ENCODE measurements at places on chromosomes 11 and 22.
A peak's percentile ranks its signal among the peaks of the same experiment; 100 is the strongest.

GRCh38 chr11:29432719-29433325 lies 584.0 kb downstream of the KCNA4 start:
- DNase-seq, result no peak

DNA sequence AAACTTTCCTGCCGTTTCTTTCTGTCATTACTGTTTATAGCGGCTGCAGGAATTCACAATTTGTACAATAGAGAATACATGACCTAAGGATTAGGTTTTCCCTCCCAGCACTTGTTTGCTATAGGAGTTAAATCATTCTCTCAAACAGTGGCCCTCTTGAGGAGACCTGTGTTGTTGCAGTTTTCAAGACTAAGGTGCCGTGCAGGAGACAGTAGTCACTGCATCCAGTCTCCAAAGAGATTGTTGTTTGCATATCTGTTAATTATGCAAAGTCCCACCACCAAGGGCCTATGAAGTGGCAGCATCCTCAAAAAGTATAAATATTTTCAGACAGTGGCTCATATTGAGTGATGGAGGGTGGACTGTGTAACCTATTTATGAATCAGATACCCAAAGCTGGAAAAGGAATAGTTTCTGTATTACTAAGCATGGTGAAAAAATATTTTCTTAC lies 2.3 kb downstream of the PRSS23 start:
- DNase-seq, result peak; percentile 24

- DNase-seq, result no peak
Measured at GRCh38 chr11:31443802-31444201, 65.6 kb downstream of the IMMP1L start.

GRCh38 chr11:35938231-35938630 lies 5.6 kb upstream of the LDLRAD3 start:
- DNase-seq, result no peak

DNA sequence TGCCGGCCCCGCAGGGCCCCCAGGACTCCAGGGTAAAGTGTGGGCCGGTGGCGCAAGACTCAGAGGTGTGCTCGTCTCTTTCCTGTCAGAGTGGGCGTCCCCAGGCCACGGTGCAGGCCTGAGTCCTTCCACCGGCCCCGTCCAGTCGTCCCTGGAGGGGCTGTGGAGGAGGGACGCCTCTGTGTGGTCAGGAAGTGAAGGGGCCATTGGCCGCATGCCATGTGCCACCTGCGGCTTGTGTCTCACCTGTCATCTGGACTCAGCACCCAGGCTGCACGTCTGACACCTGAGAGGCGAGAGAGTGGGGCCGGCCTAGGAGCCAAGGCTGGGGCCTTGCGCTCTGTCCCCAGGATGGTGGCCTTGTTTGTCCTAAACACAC lies 25.2 kb downstream of the MUC6 start:
- DNase-seq, result no peak

DNA sequence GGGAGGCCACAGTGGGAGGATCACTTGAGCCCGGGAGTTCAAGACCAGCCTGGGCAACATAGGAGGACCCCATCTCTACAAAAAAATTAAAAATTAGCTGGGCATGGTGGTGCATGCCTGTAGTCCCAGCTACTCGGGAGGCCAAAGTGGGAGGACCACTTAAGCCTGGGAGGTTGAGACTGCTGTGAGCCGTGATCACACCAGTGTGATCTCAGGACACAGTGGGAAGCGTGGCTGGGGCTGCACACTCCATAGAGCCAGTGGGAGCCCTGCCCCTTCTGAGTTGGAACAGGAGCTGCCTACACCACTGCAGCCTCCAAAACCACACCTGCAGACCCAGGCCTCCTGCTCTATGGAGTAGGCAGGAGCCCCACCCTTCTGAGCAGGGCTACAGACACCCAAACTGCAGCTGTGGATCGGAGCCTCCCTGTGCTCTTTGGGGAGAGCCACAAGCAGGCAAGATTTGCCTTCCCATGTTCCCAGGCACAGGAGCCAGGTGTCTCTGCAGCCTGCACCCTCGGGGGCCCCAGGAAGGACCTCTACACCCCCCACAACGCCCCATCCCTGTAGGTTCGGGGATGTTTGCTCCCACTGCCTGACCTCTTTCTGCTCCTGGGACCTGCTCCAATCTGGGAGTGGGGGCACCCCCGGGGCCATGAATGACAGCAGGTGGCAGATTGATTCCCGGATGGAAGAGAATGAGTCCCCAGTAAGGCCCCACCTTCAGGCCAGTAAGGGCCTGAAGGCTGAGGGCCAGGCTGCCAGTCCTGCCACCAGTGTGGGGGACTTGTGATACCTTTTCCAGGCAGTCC lies 245.4 kb downstream of the BUD13 start:
- DNase-seq, result no peak

- no peak for DNase-seq
Measured at GRCh38 chr11:64536396-64536941, 54.6 kb upstream of the SLC22A12 start.

DNA sequence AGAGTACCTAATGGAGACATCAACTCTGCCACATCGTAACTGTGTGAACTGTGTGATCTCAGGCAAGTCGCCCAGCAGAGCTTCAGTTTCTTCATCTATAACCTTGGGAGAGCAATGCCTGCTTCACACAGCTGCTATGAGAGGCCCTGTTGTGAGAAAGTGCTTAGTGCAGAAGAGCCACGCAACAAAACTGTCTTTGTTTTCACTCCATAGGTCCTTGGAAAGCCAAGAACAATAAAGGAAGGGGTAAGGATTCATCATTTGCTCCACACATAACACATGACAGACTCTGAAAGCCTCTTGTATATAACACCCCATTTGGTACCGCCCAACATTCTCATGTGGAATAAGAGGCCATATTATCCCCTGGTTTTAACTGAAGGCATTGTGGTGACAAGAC lies 231.9 kb upstream of the ISX start:
- no peak for DNase-seq

DNA sequence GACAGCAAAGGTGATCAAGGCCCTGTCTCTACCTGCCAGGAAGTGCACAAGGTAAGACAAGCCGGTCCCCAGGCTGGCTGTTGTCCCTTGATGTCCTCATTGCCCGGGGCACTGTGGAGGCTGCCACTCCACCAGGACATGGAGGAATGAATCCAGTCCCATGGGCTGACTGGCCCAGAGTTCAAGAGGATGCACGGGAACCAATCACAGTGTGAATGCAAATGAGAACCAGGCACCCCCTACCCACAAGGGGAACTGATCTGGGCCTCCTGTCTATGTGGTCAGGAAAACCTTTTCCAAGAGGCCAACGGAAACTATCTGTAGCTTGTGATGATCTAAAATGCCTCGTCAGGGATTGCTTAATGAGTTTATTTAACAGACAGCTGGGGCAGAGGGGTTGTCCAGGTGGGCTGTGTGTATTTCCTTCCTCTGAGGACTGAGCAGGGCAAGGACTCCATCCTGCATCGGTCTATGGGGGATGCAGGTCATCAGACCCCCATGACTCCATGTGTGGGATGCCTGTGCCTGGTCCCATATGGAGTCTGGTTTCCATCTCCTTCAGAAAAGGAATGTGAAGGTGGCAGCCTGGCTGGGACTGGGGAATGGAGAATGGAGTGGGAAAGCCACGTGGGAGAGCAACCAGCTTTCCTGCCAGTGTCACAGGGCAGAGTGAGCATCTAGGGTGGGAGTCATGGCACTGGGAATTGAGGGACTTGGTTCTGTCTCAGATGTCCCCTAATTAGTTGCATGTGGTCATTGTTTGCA lies 60.5 kb downstream of the CD82 start:
- no peak for DNase-seq

DNA sequence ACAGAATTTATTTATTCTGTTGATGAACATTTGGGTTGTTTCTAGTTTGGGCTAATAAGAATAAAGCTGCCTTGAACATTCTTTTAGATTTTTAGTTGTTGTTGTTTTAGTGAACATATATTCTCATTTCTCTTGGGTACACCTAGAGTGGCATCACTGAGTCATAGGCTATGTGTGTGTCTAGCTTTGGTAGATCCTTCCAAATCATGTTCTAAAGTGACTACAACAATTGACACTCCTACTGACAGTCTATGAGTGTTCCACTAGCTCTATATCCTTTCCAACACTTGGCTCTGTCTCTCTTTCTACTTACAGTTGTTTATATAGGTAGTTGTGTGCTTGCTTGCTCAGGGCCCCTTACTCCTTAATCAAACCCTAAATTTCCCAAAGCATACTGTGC lies 346.0 kb upstream of the NCAM1 start:
- DNase-seq, result no peak

Data from CD4-positive, alpha-beta T cell treated with Interleukin-1 beta for 1 hour (primary cell).